ENCODE measurements at places on chromosomes 7 and 10.

DNA sequence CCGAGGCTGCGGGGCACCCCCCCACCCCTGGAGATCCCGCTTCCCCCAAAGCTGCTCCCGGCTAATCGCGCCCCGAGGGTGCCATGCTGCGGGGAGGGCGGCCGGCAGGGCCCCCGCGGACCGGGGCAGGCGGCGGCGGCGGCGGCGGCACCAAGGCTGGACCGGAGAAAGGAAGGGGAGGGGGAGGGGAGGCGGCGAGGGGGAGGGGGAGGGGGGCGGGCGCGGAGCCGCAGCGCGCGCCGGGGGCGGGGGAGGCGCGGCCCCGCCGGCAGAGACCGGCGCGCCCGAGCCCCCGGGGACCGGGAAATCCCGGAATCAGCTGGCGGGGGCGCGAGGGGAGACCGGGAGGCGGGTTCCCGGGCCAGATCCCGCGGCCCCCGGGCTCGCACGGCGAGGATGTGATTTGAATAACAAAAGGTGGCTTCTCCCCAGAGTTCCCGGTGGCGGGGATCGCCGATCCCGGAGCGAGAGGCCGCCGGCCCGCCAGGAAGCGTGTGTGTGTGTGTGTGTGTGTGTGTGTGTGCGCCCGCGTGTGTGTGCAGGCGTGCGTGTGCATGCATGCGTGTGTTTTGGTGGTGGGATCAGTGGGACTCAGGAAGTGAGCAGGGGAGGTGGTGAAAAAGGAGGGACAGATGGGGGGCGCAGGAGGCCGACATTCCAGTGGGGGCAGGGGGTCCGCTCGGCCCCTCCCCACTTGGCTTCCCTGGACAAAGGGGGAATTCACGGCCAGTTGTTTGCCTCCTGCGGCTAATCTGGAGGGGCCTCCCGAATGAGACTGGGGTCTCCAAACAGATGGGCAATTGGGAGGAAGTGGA lies 99.5 kb downstream of the HIP1 start:
- DNase-seq: no peak

- no peak for DNase-seq
These were observed 205.6 kb upstream of the CSTF2T start for GRCh38 chr10:51905032-51905431.

- no peak for DNase-seq
These were observed 24.6 kb upstream of the CNPY1 start for GRCh38 chr7:155570991-155571390.

DNA sequence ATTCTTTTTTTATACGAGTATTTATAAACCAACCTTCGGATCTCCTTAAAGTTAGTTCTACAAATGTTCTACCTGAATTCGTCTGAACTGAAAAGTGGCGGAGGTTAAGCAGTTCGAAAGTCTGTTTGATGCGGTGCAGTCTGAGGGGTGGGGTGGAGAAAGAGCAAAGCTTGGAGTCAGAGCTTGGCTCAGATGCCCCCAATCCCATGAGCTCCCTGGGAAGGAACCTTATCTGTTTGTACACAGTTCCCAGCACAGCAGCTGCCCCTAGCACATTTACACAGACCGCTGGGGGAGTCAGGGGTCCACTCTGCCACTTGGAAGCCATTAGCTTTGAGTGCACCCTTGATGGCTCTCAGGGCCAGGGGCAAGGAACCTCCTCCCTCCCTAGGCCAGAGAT lies 30.8 kb downstream of the CPXM2 start:
- no peak for DNase-seq

- DNase-seq: no peak
These were observed 273.1 kb downstream of the AUTS2 start for GRCh38 chr7:69871213-69871885.

All from cortex of kidney (tissue), 1 donor.